ENCODE measurements at places on chromosomes 4 and X.

GRCh38 chr4:13534344-13535063 lies 9.8 kb downstream of the NKX3-2 start:
- no peak for DNase-seq

GRCh38 chrX:136659174-136659573 lies 11.2 kb downstream of the CD40LG start:
- DNase-seq: no peak

DNA sequence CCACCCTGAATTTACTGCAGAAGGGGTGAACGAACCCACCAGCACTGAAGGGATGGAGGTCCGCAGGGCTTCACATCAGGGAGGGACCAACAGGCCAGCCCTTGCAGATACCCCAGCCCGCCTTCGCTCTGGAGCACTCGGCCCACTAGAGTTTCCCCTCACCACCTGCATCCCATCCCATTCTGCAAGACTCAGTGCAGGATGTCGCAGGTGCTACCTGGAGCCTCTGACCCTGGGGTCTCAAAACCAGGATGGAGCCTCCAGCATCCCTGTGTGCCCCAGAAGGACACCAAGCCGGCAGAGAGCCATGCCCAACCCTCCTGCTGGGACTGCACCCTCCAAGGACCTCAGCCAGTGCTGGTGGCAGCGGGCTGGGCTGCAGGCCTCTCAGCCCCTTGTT lies 57.6 kb upstream of the ADRA2C start:
- no peak for DNase-seq

- peak; percentile 14 for DNase-seq
Observed at GRCh38 chr4:86506591-86506990, 87.5 kb upstream of the PTPN13 start.

DNA sequence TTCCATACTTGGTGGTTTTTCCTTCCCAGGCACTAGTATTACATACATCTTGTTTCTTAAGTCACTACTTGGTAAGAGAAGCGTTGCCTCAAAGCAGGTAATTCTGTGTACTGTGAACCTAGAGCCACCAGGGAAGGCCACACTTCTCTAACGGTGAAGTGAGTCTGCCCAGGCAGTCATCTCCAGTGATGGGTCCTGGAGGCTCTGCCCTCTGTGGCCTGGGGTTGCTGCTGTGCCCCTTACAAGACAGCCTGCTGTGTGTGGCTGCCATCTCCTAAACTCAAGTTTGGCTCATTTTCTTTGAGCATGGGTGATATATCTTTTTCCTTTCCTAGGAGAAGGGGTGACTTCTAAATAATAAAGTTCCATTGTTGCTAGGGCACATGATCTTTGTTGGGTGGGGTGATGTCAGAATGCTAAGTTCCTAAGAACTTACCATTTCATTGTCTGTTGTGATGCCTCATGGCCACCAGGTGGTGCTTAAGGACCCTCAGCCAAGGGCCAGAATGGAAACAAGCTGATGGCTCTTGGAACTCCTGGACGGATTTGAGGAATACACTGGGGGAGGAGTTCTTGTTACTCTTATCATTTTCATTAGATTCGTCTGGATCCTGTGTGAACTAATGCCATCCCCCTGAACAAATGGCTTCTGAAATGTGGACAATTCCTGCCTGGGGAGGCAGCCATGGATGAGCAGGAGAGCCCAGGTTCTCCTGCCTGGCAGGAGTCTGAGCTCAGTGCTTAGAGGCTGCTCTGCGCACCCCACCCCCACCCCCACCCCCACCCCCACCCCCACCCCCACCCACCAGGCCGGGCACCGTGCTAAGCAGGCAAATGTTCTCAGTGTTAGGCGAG lies 41.1 kb upstream of the WDR1 start:
- DNase-seq: peak; percentile 83

- DNase-seq: no peak
Observed at GRCh38 chr4:41065434-41066006, 148.8 kb downstream of the APBB2 start.

DNA sequence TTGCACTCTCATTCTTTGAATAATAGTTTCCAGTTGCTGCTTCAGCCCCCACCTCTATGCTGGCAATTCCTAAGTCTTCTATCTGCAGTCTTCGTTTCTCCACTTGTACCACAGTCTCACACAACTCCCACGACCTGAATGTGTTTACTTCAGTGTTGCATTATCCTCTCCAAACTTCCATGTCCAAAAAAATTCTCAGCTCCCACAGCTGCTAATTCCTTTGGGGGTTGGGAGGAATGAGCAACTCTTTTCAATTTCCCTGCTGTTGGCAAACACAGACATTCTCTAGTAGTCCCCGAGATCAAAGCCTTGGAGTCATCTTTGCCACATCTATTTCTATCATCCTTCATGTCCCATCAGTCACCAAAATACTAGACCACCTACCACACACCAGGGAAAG lies 14.4 kb upstream of the CDS1 start:
- no peak for DNase-seq

DNA sequence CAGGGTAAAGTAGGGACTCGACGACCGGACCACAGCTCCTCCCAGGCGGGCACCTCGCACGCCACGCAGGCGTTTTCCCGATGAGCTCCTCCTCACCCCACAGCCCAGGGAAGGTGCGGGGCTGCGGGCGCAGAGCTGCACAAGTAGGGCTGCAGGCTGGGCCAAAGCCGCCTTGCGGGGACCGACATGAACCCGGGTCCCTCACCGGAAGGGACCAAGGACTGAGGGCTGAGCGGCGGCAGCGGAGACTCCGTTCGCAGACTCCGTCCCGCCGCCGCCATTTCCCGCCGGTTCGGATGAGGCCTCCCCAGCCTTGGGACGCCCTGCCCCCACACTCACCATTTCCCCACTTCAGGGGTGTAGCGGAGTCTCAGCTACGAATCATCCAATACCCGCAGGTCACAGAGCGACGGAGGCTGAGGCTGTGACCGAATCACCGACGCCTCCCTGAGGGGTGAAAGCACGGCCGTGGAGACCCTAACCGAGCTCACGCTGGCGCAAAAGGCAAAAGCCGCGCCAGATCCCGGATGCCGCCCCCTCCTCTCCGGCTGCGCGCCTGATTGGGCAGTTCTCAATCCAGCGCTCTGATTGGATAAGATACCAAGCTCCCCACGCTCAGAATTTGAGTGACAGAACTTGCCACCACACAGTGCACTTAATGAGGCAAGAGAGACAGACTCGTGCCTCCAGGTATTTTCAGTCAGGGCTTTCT lies at the start of gene ZNF732:
Gene ZNF732, minus strand, starts transcription at position 506 of the 712 bp plus-strand sequence. Its CDS starts 164 bp downstream, at position 342.
- peak; percentile 83 for DNase-seq

- no peak for DNase-seq
Observed at GRCh38 chr4:40412866-40413795, 78.0 kb downstream of the CHRNA9 start.

GRCh38 chr4:121951521-121952110 lies at the start of gene TRPC3:
TRPC3 (minus strand) TSS chr4:121952060; CDS start chr4:121951680, 380 bp downstream.
- peak; percentile 33 for DNase-seq
